AG09319 (cell line): ENCODE measurements at places on chromosomes 7 and 10.
A peak's percentile ranks its signal among the peaks of the same experiment; 100 is the strongest.

DNA sequence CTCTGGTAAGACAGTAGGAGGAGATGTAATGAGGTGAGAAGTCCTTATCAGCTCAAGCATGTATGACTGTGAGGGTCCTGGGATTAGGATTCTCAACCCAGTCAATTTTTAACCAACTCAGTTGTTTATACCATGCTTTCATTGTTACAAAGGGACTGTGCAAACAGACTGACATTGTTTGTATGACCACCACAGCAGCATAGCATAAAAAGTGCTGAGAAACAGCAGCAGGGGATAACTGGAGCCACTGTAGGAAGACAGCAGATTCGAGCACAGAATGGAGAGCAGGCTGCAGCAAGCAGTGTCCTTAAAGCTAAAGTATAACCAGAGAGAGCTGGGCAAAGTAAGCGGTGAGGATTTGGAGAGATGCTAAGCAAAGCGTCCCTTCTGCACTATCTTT lies 829.5 kb downstream of the REEP3 start:
- no peak for DNase-seq

DNA sequence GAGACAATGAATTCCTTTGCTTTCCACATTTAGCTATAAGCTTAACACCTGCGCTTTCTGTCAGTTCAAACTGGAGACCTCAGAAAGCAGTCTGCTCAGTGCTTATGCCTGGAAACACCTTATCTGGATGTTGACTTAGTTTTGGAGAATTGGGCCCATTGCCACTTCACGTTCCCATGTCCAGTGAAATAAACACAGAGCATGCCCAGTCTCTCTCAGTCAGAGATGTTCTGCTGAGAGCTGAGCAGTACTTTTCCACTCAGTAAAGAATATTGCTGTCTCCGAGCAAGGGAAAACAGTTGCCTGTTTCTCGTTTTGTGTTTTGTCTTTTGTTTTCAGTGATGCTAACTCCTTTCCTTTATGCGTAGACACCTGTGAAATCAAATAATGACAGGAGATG lies 83.2 kb upstream of the PRR15 start:
- DNase-seq = no peak

- no peak for DNase-seq
These were observed 33.7 kb downstream of the BAMBI start for GRCh38 chr10:28711041-28711440.

- DNase-seq = no peak
These were observed 226.4 kb downstream of the AGMO start for GRCh38 chr7:15335390-15335789.

DNA sequence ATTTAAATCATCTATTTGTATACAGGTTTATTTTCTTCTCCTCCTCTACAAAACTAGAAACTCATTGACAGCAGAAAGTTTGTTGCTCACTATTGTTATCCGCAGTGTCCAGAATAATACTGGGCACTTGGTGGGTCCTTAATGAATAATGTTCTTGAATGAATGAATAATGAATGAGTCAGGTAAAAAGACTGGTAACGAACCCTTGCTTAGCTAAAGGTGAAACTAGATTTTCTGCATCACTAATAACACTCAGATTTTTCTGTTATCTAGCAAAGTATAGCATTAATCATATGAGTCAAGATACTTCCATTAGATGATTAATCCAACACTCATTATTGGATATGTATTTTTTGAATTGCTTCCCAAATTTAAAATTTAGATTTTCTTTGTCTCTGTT lies 953.2 kb downstream of the SORCS3 start:
- no peak for DNase-seq

GRCh38 chr7:47027695-47028240 lies 554.1 kb downstream of the TNS3 start:
- no peak for DNase-seq

- no peak for DNase-seq
These were observed 5.8 kb upstream of the IL2RA start for GRCh38 chr10:6068006-6068405.

- DNase-seq = no peak
These were observed 13.6 kb downstream of the TPK1 start for GRCh38 chr7:144822223-144822622.

GRCh38 chr10:84447701-84448400 lies 119.5 kb downstream of the CCSER2 start:
- DNase-seq = no peak

DNA sequence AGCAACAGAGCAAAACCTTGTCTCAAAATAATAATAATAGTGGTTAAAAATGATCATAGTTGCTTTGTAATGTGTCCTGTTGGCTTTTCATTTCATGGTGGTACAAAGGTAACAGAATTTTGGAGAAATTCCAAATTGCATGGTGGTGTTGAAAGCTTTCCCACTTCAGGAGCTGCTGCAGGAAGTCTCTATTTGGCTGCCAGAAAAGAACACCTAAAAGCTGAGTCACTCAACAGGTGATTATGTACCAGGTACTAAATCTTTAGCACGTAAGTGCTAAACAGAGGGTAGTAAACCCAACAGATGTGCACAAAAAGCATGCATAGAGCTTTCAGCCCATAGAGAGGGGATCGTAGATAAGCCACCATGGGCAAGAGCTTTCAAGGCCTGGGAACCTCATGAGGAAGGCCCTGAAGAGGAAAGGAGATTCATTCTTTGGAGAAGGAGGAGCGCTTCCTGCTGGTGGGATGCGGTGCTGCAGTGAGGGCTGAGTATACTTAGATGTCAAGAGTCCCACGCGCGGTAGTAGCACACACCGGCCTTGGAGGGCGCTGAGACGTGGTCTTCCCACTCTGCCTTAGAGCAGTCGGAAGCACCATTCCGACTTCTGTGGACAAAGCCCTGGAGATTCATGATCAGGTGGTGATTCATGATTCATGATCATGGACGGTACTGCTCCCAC lies 118.7 kb downstream of the RALA start:
- DNase-seq = no peak

DNA sequence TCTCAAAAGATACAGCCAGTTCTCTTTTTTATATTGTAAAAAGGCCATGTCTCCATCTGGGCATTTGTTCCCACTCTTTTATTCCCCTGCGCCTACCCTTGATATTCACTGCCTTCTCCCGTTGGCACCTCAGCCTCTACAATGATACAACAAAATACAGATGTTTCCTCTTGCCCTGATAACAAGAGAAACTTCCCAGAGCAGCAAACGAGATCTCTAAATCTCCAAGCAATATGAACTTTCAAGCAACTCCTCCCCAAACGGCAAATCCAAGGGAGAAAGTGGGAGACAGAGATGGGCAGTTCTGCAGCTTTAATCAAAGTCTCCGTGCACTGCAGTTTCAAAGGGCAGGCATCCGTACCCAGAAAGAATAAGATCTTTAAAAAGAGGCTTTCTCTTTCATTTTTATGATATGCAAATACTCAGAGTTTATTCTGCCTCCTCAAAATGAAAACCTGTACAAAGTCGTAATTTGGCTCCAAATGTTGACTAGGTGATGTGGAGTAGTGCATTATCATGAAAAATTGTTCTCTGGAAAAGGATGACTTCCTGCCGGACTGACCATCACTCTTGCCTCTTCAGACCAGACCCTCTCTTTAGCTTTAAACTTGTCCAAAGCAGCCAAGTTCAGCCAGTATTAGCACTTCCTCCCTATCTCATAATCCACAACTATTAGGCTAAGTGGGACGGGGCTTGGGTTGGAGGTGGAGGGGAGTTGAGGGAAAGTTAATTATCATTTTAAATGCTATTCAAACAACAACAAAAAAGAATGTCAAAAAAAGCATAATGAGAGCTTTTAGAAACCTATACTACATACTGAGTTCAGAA lies 682 bp downstream of the HGF start:
- no peak for DNase-seq

GRCh38 chr10:115895166-115895565 lies 377.8 kb downstream of the GFRA1 start:
- DNase-seq = no peak

DNA sequence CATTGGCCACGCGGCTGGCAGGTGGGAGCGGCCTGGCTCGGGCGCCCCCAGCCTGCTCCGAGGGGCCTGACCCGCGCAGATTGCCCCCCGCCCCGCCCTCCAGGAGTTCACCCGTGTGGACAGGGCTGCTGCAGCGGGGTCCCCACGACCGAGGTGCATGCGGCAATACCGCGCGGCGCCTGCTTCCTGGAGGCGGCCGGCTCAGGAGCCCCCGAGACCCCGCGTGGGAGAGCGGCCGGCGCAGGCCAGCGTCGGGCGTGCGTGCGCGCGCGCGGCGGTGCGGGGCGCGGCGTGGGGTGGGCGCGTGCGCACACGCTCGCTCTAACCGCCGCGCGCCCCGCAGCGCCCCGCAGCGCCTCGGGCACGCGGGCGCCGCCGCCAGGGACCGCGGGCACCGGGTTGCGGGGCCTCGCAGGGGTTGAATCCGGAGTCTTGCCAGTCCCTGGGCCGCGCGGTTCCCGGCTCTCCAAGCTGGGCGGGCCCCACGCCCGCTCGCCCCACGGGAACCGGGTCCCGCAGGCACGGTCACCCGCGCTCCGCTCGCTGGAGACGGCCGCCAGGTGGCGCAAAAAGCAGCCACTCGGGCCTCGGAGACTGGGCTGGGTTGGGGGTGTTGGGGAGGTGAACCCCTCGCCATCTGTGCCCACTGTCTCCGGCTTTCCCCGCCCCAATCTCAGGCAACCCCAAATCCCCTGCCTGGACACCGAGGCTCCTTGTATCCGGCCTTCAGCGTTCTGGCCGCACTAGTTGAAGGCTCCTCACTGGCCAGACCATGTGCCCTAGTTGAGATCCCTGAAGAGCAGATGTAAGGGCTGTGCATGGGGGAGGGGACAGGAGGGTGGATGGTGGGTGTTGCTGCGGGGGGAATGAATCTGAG lies 1.3 kb upstream of the ACHE start:
- no peak for DNase-seq

DNA sequence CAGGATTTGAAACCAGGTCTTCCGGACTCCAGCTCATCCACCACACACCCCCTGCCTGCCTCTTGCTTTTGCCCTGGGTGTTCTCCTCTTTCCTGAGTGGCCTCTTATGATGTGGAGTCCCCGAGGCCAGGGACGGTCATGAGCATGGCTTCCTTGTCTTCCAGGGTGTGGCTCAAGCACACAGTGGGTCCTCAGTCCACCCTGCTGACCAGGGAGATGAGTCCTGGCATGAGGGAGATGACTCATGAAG lies 32.8 kb downstream of the DNAJB12 start:
- no peak for DNase-seq

- peak; percentile 45 for DNase-seq
These were observed 91.3 kb downstream of the PARD3 start for GRCh38 chr10:34723750-34724149.

GRCh38 chr10:102676534-102677315 lies 32.4 kb downstream of the TRIM8 start:
- no peak for DNase-seq

DNA sequence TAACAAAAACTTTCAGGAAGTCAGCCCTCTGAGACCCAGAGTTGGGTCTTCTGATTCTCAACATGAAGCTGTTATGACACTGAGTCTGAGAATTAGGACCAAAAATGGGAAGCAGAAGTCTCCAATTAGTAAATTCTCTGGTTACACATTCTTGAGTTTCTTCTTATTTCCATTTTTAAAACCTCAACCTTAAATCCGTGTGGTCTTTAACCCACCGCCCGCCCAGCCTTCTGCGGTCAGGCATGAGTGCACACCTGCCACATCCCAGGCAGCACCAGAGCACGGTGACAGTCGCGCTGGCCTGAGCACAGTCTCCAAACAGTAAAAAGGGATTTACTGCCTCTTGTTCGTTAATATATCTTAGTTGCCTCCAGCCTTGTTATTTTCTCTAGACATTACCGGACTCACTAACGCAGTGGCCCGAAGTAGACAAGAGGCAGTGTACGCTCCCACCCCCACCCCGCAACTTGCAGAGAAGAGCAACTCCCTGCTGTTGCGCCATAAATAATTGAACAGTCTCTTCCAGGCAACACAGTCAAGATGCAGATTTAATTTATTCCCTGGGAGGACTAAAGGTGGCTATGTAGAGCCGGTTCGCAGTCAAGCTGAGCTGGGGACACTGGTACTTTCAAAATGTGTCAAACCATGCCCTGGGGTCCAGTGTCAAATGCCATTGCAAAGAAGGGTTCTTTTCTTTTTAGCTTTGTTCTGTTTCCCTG lies 147.0 kb upstream of the CELF2 start:
- DNase-seq = no peak

DNA sequence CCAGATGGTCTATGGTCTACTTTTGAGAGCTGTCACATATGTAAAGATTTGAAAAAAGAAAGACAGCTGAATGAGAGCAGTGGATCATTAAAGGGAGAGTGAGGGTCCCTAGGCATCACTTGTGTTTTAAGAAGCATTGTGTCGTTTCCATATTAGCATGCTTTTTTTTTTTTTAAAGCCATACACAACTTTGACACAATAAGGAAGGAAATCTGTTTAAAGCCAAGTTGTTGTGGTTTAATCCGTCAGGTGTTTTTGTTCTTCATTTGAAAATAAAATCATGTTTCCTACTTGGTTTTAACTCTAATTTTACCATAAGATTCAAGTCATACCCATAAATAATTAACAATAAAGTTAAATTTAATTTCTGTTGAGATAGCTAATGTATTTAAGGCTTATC lies 53.5 kb downstream of the MDFIC start:
- no peak for DNase-seq

DNA sequence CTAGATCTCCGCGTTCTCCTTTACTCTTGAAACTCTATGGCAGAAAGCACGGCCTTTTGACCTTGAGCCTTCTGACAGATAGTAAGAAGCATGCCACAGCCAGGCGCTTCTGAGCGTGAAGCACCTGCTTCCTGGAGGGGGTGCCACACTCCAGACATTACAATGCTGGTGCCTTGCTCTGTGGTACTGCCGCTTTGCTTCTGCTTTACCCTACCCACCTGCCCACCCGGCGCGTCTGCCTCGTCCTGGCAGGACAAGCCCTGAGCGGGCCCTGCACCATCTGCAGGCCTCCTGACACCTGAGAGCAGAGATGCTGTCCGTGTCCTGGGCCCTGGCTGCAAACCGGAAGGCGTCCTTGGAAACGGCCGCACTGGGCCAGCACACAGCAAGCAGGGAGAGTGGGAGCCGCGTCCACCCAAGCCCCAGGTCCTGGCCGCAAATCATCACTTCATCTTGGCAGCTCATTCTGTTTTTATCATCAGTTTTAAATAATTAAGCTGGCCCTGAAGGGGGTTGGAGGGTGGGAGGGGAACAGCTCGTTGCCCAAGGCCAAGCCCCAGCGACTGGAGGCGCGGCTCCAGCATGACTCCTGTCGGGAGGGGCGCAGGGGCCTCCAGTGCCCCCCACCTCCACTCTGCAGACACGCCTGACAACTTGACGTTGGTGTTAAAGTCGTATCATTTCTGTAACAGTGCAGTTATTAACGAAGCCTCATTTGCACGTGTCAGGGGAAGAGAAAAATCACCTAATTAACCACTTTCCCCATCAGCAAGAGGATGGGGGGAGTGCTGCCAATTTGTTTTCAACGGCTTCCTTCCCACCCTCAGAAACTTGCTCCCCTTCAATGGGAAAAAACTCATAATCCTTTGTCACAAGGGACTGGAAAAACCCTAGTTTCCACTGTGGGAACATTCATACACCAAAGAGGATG lies 132.2 kb downstream of the MAD1L1 start:
- DNase-seq = no peak

GRCh38 chr7:12244129-12244528 lies 33.0 kb downstream of the TMEM106B start:
- no peak for DNase-seq
